ENCODE measurements at places on chromosomes 5 and 9. TPM values are rescaled to one million over a fixed set of nuclear protein-coding genes. Genes with fewer than 3 reads are reported as not detected.

The SSNA1 gene
- 63.9 TPM for total RNA-seq

The PNPLA7 gene
- under 0.01 TPM for total RNA-seq

The MLANA gene
- not detected for total RNA-seq

The DOCK2 gene
- total RNA-seq: 1.4 TPM

The MRPL41 gene
- 23.6 TPM for total RNA-seq

The LCN12 gene
- not detected for total RNA-seq

The CDO1 gene
- total RNA-seq: 8.6 TPM

The MTAP gene
- 33.6 TPM for total RNA-seq

The CATSPER3 gene
- under 0.01 TPM for total RNA-seq

The RELL2 gene
- total RNA-seq: 2.2 TPM

The PCAT7 gene
- not detected for total RNA-seq

The OTULINL gene
- total RNA-seq: 0.18 TPM

The PRDM9 gene
- total RNA-seq: not detected

The DIRAS2 gene
- total RNA-seq: not detected

The FOXD4L4 gene
- under 0.01 TPM for total RNA-seq

The PCDHA9 gene
- total RNA-seq: under 0.01 TPM

The CNTFR gene
- total RNA-seq: not detected

GRCh38 chr5:133992429-133993155, 12.2 kb downstream of the VDAC1 start:
- DNase-seq: no peak

DNA sequence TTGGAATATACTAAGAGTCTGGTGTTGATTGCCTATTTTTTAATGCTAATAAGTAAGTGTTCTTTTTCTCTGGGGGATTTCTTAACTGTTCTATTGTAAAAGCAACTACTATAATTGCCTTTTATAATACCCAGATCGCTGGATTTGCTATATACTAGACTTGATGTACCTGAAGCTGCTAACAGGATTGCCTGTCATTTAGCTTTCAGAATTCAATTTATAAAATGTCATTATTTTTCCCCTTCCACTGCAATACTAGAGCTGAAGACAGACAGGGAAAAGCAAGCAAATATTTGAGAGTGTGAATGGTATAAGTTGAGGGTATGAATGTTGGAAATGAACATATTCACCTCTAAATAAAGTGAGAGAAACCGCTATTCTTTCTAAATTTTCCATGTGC, 115.5 kb downstream of the SH3GL2 start:
- DNase-seq: no peak

DNA sequence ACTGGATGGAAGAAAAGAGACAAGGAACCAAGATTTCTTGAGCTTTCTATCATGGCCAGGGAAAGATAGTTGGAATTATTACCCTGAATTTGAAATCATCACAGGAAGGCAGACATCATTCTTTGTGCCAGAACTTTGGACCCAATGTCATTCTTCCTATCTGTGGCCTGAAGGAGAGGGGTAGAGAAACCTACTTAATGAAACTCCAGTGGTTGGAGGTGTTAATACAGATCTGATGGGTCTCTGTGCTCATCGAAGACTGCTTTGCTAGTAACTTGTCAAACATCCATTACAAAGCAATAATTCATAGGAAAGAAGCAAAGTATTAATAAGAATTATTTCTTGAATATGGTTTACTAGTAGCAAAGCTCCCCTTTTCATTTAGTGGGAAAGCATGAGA, 26.9 kb downstream of the PRLR start:
- no peak for DNase-seq

GRCh38 chr5:88644676-88645075, 238.3 kb downstream of the MEF2C start:
- no peak for DNase-seq

- no peak for DNase-seq
Measured at GRCh38 chr5:56631719-56632118, 183.6 kb upstream of the MAP3K1 start.

- DNase-seq: no peak
Measured at GRCh38 chr5:150816946-150817345, 29.4 kb upstream of the IRGM start.

- DNase-seq: no peak
Measured at GRCh38 chr5:176724472-176724871, 77.2 kb downstream of the TSPAN17 start.

DNA sequence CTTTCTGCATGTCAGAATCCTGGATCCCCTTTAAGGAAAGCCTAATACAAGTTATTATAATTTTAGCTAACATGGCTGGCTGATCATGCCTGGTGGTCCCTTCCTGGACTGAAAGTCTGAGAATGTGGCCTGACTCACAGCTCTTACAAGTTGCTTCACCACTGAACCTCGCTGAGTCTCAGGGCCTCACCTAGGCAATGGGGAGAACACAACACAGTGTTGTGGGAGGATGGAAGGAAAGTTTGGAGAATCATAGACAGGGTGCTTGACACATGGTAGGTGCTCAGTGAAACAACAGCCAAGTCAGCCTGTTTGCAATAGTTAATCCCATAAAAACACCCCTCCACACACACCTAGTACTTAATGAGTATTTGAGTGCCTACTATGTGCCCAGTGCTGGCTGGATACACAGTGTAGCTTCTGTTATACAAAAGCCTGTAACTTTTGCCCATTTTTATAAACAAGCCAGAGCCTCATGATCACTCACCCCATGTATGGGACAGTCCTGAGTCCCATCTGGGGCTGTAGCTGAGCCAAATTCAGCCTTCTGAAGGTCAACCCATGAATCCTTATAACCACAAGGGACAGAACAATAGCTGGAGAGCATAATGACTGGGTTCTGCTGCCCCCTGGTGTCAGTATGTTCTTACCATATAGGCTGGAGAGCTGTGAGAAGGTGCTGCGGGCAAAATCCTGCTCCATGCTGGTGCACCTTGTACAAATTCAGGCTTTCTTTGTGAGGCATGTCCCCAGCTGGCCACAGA, 3.9 kb downstream of the ACSL6 start:
- DNase-seq: peak; percentile 78

GRCh38 chr9:137041124-137041523, 4.9 kb downstream of the NPDC1 start:
- no peak for DNase-seq

- DNase-seq: no peak
Measured at GRCh38 chr5:82802954-82803353, 274.2 kb downstream of the TMEM167A start.

- peak; percentile 19 for DNase-seq
Measured at GRCh38 chr9:86655147-86655546, 292.2 kb downstream of the GAS1 start.

DNA sequence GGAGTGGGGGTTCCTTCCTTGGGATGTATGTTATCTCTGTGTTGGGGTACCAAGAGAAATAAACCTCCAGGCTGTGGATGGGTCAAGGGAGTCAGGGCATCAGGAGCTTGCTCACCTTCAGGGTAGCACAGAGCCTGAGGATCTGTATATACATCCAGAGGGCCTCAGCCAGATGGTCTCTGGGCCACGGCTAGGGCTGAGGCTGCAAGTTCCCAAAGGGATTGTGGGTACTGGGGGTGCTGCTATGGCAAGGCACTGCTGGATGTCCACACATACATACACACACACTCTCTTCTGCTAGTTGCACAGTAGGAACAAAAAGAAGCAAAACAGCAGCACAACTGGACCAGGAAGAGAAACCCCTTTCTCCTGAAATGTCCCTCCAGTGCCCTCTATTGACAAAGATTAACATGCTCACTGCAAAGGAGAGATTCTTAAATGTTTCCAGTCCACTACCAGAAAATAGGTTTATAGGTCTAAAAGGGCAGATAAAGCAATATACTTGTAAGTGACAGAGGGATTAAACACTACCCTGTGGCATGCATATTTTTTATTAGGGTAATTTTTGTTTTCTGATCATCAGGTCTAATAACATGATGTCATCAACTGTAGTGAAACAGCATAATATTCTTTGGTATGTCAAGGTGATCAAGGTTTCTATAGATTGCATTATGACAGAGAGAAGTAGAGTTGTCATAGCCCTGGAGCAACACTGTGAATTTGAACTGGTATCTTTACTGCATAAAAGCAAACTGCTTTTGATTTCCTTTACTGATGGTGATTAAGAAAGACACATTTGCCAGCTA, 56.3 kb upstream of the KCNN2 start:
- peak; percentile 74 for DNase-seq

DNA sequence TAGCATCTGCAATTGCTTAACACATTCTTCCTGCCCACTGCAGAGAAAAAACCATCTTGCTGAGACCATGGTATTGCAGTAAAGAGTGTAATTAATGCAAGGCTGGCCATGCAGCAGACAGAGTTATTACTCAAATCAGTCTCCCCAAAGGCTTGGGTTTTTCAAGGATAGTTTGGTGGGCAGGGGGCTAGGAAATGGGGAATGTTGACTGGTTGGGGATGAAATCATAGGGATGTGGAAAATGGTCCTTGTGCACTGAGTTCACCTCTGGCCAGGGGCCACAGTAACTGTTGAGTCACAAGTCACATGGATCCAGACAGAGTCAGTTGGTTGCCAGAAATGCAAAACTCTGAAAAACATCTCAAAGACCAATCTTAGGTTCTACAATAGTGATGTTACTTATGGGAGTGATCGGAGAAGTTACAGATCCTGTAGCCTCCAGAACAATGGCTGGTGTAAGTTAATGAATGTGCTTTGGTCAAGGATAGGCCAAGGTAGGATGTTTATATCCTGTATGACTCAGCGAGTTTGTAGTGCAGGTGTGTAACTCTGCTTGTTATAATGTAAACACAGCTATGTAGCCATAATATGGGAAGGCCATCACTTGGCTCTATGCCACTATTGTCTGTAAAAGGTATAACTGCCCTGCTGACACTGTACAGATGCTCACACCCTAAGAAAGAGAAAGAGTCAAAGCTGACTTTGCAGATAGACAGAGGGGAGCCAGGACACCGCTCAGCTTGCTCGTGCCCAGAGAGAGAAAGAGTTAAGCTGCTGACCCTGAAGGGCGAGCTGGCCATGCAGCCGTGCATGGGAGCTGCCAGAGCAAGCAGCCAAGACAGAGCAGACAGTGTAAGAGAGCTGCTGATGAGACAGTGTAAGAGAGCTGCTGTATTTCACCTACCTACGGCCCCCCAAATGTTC, 27.2 kb downstream of the C9orf152 start:
- peak; percentile 80 for DNase-seq

- no peak for DNase-seq
Measured at GRCh38 chr5:159564031-159564430, 233.7 kb upstream of the IL12B start.

DNA sequence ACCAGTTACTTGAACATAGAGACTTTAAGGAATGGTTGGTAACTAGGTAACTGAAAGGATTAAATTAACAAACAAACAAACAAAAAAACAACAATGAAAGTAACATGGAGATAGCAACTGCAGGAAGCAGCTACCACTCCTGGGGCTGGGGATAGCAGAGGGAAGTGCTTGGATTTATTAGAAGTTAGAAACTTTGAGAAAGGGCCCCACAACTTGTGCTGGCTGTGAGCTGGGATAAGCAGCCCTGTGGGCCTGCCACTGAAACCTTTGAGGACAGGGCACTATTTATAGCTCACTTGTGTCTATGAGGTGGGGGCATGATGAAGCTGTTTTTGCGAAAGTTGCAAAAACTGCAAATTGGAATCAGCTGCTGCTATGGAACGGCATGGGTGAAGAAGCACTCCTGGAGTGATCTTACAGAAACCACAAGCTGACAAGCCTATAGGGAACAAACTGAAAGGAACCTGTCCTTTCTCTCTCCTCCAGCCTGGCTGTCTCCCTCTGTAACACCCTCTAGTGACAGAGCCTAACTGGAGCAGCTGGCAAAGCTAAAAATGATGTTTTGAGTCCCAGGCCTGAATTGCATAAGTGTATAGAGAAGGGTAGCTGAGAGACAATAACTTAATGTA, 91.4 kb upstream of the RANBP6 start:
- peak; percentile 12 for DNase-seq

GRCh38 chr5:132489051-132489770, 1.4 kb downstream of the IRF1 start:
- DNase-seq: no peak

DNA sequence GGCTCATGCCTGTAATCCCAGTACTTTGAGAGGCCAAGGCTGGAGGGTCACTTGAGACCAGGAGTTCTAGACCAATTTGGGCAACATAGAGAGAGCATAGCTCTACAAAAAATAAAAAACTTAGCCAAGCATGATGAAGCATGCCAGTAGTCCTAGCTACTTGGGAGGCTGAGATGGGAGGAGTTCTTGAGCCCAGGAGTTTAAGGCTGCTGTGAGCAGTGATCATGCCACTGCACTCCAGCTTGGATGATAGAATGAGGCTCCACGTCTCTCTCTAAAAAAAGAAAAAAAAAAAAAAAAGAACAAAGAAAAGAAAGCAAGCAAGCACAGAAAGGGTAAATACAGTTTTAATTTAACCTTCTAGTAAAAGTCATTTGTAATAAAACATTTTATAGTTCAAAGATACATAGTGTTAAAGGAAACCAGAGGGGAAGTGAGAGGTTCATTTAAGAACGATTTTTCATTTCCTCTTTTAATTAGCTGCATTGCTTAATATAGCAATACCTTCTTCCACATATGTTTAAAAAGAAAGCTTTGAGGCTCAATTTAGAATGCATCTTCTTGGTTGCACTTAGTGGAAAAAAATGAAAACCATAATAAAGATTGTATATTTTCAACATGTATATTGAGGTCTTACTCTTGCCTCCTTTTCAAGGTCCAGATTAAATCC, 14.9 kb downstream of the GAPT start:
- DNase-seq: no peak

DNA sequence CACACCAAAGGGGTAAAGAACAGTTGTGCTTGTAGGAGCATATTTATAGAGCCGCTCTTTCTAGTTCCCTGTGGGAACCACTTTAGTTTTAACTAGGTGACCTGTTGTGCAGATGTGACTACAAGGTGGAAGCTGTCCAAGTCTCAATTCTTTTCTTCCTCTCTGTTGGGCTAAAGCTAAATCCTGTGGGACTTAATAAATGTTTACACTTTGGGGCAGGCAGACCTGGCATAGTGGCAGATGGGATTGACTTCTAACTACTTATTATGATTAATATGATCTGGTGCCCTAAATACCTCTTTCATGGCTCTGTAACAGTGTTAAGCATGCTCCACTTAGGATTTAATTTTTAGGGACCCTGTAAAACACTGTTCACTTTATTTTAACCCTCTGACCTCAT, 265.3 kb downstream of the KCTD16 start:
- no peak for DNase-seq

DNA sequence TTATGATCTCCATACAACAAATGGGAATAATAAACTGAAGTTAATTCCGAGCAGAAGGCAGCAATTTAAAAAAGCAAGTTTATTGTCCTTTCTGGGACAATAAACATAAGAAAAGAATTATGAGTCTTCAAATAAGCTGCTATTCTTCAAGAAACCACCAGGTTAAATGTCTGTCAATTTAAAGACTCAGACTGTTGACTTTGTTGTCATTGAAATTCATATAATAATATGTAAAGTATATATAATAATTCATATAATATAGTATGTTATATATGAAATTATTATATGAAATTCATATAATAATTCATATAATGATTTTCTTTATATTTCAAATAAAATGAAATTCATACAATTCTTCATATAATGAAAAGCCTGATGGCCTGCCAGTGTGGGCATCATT, 497.5 kb upstream of the RGMB start:
- DNase-seq: no peak

GRCh38 chr5:76715736-76716455, at the start of gene F2R:
Gene F2R (plus strand): TSS chr5:76716126. CDS start chr5:76716308, 182 bp downstream.
- DNase-seq: peak; percentile 70

- peak; percentile 26 for DNase-seq
Measured at GRCh38 chr5:91103353-91104061, 279.6 kb downstream of the ARRDC3 start.

Data from IMR-90 (cell line).